Endothelial cell of umbilical vein (primary cell): ENCODE measurements at places on chromosomes 11 and 22. TPM values are rescaled to one million over a fixed set of nuclear protein-coding genes. Genes with fewer than 3 reads are reported as not detected.

GRCh38 chr11:72621008-72621610 lies 53.1 kb downstream of the PDE2A start:
- H3K27ac ChIP-seq = no peak overlapping the region
- DNase-seq = no peak
- no peak overlapping the region for H3K4me3 ChIP-seq
- peaks cover 17% of the 10 kb centered on the region for H3K4me1 ChIP-seq
- H3K27me3 ChIP-seq = no peaks in the 10 kb centered on the region

- DNase-seq = no peak
- no peaks in the 10 kb centered on the region for H3K27me3 ChIP-seq
- no peak overlapping the region for H3K27ac ChIP-seq
Measured at GRCh38 chr22:43878831-43879550, 12.8 kb downstream of the PNPLA5 start.

GRCh38 chr11:34940026-34940677 lies 23.7 kb downstream of the PDHX start:
- H3K27ac ChIP-seq = no peak overlapping the region
- H3K4me1 ChIP-seq = no peaks in the 10 kb centered on the region
- DNase-seq = no peak
- H3K4me3 ChIP-seq = no peak overlapping the region
- H3K36me3 ChIP-seq = peaks cover 2% of the 10 kb centered on the region

DNA sequence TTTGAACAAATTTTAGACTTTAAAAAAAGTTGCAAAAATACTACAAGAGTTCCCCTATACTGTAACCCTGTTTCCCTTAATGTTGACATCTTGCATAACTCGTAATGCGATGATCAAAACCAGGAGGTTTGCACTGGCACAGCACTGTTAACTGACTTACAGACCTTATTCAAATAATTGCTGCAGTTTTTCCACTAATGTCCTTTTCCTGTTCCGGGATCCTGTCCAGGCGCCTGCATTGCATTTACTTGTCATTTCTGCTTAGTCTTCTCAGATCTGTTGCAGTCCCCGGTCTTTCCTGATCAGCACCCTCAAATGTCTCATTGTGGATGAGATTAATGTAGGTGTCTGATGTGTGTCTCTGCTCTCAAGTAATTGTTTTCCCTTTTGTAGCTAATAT lies 32.0 kb downstream of the APLP2 start:
- DNase-seq = no peak
- no peak overlapping the region for H3K4me3 ChIP-seq
- no peaks in the 10 kb centered on the region for H3K36me3 ChIP-seq
- H3K27me3 ChIP-seq = no peaks in the 10 kb centered on the region
- H3K27ac ChIP-seq = no peak overlapping the region
- H3K4me1 ChIP-seq = peaks cover 55% of the 10 kb centered on the region

CEP126 gene
- 5.8 and 9.1 TPM in 2 replicates for total RNA-seq
